T-helper 9 cell (primary cell): ENCODE measurements at places on chromosomes 1 and 21.

GRCh38 chr21:46627726-46628125 lies 7.7 kb upstream of the PRMT2 start:
- no peak for DNase-seq

- no peak for DNase-seq
Observed at GRCh38 chr1:54784066-54784465, 17.1 kb downstream of the TTC22 start.

- no peak for DNase-seq
Observed at GRCh38 chr1:61284936-61285335, 202.6 kb downstream of the NFIA start.

- no peak for DNase-seq
Observed at GRCh38 chr1:33391343-33392078, 39.4 kb downstream of the PHC2 start.

- DNase-seq: no peak
Observed at GRCh38 chr21:43367296-43367695, 59.6 kb downstream of the SIK1 start.

- DNase-seq: peak; percentile 6
Observed at GRCh38 chr1:27455139-27455811, 34.7 kb downstream of the WASF2 start.

- no peak for DNase-seq
Observed at GRCh38 chr1:12491656-12492055, 126.4 kb downstream of the DHRS3 start.

GRCh38 chr1:153527023-153527682 lies 8.6 kb downstream of the S100A6 start:
- no peak for DNase-seq

GRCh38 chr21:44384968-44385367 lies 31.5 kb downstream of the TRPM2 start:
- no peak for DNase-seq

- no peak for DNase-seq
Observed at GRCh38 chr1:170765712-170766330, 101.9 kb downstream of the PRRX1 start.

GRCh38 chr1:243253211-243253925 lies 1.7 kb downstream of the CEP170 start:
- no peak for DNase-seq

DNA sequence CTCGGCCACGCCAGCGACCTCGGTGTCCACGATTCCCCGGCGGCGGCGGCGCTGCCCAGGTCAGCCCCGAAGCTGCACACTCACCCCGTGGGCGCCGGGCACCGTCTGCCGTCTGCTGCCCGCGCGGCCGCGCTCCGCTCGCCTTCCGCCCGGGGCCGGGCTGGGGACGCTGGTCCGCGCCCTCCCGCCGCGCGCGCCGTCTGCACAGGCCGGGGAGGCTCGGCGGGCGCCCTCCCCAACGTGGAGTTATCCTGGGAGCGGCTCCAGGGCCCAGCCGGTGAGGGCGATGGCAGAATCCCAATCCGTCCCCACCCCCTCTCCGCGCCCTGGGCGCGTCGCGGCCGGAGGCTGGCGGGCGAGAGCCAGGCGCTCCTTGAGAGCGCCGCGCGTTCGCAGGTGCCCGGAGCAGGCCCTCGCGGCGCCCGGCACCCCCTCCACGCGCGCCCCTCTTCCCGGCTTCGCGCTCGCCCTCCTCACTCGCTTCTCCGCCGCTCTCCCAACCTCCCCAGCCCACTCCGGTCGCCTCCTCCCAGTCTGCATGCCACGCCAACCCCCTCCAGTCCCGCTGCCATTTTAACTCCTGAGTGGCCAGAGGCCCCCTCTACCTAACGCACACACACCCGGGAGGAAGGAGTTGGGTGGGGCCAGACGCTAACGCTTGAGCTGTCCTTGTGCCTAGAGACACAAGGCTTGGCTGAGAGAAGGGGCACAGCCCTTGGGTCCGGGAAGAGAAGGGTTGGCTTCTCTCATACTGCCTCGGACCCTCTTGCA lies at the start of gene LRRN2:
Gene LRRN2 (minus strand): TSS at position 503 of the 771 bp plus-strand sequence. CDS start 65,746 bp downstream, outside the sequence.
- no peak for DNase-seq

DNA sequence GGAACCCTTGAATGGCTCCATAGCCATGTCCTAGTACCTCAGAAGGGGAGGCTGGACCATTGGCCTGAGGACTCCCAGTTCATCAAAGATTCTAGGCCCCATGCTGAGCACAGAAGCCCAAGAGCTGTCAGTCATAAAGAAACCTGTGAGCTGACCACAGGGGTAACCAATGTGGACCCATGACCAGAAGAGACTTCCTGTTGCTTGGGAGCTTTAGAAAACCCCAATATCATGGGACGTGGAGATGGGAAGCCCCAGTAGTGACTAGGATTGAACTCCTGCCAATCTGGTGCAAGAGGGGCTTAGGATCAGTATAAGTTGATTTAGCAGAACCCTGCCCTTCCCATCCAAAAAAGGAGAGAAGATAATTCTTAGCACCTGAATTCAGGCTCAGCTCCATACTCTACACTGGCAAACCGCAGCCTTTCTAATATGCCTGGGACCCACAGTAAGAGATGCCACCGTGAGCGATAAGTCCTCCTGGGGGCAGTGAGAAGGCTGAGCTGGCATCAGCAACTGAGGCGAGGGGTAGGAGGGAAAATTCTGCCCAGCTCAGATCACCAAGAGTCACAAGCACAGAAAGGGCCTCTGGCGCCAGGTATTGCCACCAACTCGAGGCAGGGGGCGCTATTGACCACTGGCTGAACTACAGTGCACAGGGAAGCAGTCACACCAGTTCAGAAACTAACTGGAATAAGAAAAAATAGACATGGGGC lies 108.9 kb downstream of the CAPN8 start:
- no peak for DNase-seq

GRCh38 chr1:110341146-110341871 lies 2.1 kb downstream of the RBM15 start:
- no peak for DNase-seq

DNA sequence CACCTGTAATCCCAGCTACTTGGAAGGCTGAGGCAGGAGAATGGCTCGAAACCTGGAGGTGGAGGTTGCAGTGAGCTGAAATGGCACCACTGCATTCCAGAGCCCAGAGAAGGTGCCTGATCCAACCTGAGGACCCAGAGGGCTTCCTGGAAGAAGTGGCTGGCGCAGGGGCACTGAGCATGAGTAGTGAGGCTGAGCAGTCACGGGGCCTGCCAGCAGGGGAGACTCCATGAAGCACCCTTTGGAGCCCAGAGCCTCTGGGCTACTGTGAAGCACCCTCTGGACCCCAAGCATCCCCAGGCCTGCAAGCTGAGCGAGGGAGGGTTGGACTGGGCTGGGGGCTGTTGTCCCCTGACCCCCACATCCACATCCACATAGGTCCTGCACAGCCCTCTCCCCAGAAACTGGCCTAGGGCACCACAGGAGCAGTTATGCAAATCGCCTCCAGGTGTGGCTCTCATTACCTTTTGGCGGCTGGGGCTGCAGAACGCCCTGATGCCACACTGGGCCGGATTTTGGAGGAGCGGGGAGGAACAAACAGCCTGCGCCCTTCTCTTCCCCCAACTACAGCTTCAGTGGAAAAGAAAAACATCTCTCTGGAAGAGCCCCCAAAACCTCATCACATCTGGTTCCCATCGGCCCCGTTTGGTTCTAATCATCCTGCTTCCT lies 78.2 kb upstream of the TARDBP start:
- DNase-seq: no peak

DNA sequence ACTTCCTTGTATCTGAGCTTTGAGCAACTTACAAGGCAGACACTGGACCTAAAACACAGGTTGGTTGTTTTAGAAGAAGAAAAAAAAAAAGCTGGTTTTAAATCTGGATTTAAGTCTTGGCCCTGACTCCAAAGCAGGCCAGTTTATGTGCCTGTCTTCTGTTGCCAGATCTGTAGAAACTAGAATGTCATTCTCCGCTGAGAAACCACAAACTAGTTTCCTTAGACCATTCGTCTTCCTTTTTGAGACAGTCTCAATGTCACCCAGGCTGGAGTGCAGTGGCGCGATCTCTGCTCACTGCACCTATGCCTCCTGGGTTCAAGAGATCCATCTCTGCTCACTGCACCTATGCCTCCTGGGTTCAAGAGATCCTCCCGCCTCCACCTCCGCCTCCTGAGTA lies 33.9 kb downstream of the APP start:
- no peak for DNase-seq

GRCh38 chr1:107153014-107153413 lies 12.2 kb downstream of the NTNG1 start:
- no peak for DNase-seq

GRCh38 chr1:25186161-25187007 lies 45.9 kb downstream of the SYF2 start:
- no peak for DNase-seq

- DNase-seq: peak; percentile 48
Observed at GRCh38 chr1:235417086-235417697, 50.0 kb downstream of the TBCE start.

GRCh38 chr1:53278298-53278725 lies 40.0 kb upstream of the MAGOH start:
- DNase-seq: peak; percentile 69

- no peak for DNase-seq
Observed at GRCh38 chr21:31830701-31831100, 42.1 kb upstream of the HUNK start.

- DNase-seq: no peak
Observed at GRCh38 chr21:37230632-37231248, 36.4 kb downstream of the VPS26C start.

DNA sequence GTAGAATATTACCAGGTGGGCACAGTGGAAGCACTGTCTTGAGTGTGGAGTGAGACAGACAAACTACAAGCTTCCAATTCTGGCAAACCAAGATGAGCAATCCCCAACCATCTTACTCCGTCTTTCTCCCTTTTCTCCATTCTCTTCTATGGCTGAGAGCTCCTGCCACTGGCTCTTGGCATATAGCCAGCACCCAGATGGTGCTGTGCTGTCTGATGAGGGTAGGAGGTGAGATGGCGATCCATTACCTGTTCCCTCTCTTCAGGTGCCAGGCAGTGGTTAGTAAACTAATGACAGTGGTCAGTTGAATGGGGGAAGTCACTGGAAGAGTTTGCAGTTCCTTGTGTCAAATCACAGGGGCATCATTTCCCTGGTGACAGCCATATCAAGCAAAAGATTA lies 108.4 kb downstream of the FNBP1L start:
- DNase-seq: no peak

DNA sequence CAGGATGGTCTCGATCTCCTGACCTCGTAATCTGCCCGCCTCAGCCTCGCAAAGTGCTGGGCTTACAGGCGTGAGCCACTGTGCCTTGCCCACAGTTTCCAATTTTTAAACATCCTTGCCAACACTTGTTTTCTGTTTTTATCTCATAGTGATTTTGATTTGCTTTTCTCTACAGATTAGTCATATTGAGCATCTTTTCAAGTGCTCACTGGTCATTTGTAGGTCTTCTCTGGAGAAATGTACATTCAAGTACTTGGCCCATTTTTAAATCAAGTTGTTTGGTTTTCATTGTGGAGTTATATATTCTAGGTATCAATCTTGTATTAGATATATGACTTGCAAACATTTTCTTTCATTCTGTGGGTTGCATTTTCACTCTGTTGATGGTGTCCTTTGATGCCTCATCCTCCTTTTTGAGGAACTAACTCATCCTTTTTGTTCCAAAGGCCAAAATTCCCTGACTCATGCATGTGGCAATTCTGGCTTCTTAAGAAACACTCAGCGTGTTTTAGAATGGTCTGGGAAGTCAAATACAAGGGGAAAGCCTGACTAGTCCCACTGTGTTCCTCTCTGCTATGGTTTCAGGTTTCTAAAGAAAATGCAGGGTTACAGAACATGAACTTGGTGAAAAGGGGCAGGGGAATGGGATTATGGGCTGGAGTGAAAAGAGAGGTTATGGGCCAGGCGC lies 37.3 kb downstream of the PTAFR start:
- DNase-seq: no peak

GRCh38 chr1:226884966-226885820 lies 14.8 kb downstream of the PSEN2 start:
- no peak for DNase-seq

DNA sequence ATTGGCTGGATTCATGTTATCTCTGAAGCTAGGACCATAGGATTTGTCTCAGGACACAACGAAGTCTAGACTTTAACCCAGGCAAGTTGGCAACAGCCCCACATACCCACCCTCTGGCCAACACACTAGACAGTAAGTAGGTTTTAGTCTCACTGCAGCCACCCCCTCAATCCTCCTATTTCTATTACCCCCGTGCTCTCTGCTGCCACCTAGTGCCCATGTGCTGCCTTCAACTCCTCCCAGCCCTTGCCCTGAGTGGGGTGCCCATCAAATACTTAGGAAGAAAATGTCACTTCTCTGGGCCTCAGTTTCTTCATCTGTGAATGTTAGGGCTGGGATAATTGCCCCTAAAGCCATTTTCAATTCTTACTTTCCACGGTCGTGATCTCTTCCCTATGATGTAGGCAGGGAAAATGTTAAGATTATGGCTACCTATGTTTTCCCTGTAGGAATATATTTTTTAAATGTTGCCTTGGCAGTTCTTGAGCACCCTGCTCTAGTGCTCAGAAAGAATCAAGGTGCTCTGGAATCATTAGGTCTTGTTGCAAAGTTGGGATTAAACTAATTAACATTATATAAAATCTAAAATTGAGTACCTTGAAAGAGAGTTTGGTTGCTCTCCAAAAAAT lies 213.0 kb downstream of the LMX1A start:
- no peak for DNase-seq

DNA sequence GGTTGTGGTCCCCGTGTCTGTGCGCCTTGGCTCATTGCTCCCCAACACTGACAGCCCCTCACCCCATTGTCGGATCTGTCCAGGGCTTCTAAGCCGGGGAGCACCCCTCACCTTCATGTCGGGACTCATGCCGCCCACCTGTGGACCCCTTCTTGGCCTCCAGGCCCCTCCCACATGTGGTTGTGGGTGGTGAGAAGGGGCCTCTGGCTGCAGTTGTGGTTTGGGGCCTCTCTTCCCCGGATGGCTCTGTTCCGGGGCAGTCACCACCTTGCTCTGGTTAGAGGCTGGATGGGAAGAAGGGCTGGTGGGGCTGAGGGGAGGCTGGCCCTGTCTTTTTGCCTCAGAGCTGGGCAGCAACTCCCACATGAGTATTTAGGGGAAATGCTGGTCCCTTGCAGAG lies 158.6 kb upstream of the C1orf174 start:
- no peak for DNase-seq

- no peak for DNase-seq
Observed at GRCh38 chr1:67459068-67459467, 28.9 kb upstream of the SERBP1 start.
